ENCODE measurements at places on chromosomes 4 and X.

GRCh38 chrX:139179592-139179991 is 350.9 kb upstream of the F9 start:
- DNase-seq = no peak

- DNase-seq = no peak
Observed at GRCh38 chr4:100797791-100798190, 280.0 kb upstream of the EMCN start.

GRCh38 chr4:183657564-183657963 is 1.4 kb downstream of the RWDD4 start:
- no peak for DNase-seq

DNA sequence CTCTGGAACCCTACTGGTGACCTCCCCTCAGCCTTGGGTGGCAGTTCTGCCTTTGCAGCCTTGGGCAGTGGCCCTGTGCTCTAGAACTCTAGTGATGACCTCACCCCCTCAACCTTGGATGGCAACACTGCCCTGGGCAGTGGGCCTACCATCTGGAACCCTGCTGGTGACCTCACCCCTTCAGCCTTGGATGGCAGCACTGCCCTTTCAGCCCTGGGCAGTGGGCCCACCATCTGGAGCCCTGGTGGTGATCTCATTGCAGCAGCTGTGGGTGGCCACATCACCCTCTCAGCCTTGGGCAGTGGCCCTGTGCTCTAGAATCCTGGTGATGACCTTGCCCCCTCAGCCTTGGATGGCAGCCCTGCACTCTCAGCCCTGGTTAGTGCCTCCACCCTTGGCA is 129.3 kb downstream of the RBMX2 start:
- no peak for DNase-seq
